ENCODE measurements at places on chromosomes 16 and 17.

GRCh38 chr16:49453983-49454382 lies 80.4 kb downstream of the C16orf78 start:
- DNase-seq, result no peak

DNA sequence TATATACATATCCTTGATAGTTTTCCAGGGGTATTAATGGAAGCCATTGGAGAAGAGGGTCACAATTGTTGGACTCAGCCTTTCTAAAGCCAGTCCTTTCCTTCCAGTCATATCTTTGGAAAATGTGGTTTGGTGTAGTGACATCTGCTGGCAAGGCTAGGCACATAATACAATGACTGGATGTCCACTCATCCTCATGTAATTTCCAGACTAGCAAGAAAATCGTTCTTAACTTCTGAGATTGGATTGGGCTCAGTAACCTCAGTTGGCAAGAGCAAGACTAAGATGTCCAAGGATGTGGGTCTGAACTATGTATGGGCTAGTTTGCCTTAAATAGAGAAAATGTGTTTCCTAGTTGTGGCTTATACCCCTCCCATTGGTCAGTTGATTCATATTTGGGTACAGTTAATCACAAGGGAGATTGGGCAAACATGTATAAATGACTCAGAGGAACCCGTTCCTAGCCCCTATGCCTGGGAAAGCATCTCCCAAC lies 8.7 kb upstream of the KAT7 start:
- DNase-seq, result no peak

- no peak for DNase-seq
Measured at GRCh38 chr17:73211745-73212144, 18.9 kb downstream of the COG1 start.

- DNase-seq, result no peak
Measured at GRCh38 chr17:12815642-12816141, 26.4 kb downstream of the ARHGAP44 start.
